Caudate nucleus (tissue), 63 donors: ENCODE measurements at places on chromosomes 4 and X.

- no peak for DNase-seq
Observed at GRCh38 chr4:100081491-100081890, 108.8 kb downstream of the DDIT4L start.

GRCh38 chrX:64571011-64571410 is 175.8 kb upstream of the MTMR8 start:
- DNase-seq = no peak

DNA sequence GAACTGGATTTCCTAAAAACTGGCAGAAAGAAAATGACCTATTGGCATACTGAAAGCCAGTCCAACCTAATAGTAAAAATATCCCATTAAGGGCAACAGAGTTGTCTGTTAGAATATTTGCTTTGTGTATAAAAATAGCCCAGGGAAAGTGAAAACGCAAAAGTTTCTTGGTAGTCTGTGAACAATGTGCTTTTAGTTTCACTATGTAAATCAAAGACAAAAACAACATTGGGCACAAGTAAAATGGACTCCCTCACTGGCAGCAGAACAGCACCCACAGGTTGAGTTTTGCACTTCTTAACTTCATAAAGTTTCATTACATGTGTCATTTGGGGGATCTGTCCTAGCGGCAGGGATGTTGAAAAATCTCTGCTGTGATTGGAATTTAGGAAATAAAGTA is 4.3 kb upstream of the FGG start:
- DNase-seq = no peak

DNA sequence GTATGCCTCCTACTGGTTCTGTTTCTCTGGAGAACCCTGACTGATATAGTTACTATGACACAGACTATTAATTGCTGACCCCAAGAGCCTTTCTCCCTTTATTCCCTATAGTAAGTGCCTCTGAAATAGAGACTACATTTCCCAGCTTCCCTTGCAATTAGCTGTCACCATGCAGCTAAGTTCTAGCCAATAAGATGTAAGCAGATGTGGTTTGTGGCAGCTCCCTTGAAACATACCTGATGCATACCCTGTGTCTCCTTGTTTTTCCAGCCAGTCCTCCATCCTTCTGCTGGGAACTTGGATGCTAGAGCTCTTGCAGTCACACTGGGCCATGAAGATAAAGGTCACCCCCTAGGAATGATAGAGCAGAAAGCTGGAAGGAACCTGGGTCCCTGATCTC is 9.7 kb upstream of the TMEM165 start:
- no peak for DNase-seq

DNA sequence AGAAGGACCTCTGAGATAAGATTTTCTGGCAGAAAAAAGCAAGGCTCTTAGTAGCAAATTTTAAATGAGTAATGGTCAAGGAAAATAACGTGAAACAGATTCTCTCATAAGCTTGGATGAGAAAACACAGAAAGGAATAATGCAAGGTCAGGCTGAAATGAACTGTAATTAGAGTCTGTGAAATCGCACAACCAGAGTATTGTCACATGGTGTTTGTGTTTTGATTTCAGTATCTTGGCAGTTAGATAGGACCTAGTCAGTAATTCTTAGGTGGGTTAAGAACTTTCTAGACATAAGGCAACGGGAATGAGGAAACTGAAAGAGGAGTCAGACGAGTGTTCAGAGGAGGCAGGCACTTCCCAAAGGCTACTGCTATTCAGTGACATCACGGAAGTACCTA is 34.6 kb downstream of the LIMCH1 start:
- no peak for DNase-seq

GRCh38 chr4:47643845-47644244 is 158.8 kb downstream of the ATP10D start:
- no peak for DNase-seq

DNA sequence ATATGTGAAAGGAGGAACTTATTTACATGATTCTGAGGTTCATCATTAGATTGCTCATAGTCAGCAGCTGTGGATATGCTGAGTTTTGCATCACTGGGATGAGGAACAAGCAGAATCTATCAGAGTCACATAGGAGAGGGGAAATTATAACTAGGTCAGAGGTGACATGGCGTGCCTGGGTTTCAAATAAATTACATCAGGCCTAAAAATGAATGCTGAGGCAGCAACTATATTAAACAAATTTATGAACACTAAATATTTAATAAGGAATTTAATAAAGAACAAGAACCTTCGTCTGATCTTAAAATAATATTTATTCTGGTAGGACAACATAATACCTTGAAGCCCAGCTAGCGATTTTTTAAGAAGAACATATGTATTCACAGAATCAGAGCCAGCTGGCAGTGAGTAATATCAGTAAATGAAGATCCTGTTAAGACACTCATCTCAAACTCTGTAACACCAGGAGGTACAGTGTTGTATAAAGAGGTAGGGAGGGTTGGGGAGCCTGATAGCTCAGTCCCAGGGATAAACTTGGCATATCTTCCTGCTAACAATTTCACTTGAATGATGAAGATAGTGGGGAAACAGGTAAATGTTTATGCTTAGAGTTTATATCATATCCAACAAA is 60.9 kb upstream of the HS3ST1 start:
- no peak for DNase-seq

GRCh38 chr4:25155947-25156346 is 4.3 kb downstream of the SEPSECS start:
- no peak for DNase-seq

- no peak for DNase-seq
Observed at GRCh38 chrX:40474205-40474626, 106.6 kb upstream of the ATP6AP2 start.

- DNase-seq = no peak
Observed at GRCh38 chrX:143536176-143536575, 18.9 kb upstream of the SPANXN3 start.

GRCh38 chr4:154732669-154733068 is 11.1 kb upstream of the LRAT start:
- DNase-seq = no peak

- DNase-seq = no peak
Observed at GRCh38 chr4:41257906-41258305, 1.2 kb downstream of the UCHL1 start.

GRCh38 chrX:125826080-125826479 is 340.0 kb downstream of the DCAF12L2 start:
- DNase-seq = no peak
